ENCODE measurements at places on chromosomes 1 and 21. TPM values are rescaled to one million over a fixed set of nuclear protein-coding genes. Genes with fewer than 3 reads are reported as not detected.

The SLAMF9 gene
- not detected for total RNA-seq

The PFDN2 gene
- total RNA-seq, result 16.0 TPM

The AZIN2 gene
- 10.3 TPM for total RNA-seq

The LRRC38 gene
- not detected for total RNA-seq

The NUP133 gene
- 37.5 TPM for total RNA-seq

Measured in subcutaneous preadipocyte (primary cell).